Colonic mucosa (tissue), 4 donors: ENCODE measurements at places on chromosomes 4 and X. TPM values are rescaled to one million over a fixed set of nuclear protein-coding genes. Genes with fewer than 3 reads are reported as not detected.

- DNase-seq = no peak
Observed at GRCh38 chrX:66677430-66677829, 38.6 kb upstream of the EDA2R start.

DNA sequence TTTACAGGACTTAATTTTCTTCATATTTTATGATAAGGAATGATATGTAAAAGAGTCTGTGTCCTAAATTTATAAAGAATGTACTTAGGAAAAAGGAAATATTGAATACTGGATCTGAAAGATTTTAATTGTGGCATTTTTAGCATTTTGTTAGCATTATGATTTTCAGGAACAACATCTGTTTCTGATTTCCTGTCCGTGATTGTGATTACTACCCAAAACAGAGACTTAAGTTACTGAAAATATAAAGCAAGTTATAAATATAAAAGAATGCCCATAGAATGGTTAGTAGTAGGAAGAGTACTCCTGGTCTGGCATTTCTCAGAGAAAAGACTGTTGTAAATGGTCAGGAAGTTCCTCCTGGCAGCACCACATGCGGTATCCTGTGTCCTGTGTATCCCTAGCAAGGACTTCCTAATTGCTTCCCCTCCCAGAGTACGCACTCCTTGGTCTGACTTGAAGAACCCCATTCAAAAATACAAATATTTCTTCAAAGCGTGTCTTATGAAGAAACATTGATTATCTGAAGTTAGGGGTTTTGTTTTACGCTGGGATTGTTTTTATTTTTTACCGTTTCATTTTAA lies 88.9 kb downstream of the RS1 start:
- no peak for DNase-seq

DNA sequence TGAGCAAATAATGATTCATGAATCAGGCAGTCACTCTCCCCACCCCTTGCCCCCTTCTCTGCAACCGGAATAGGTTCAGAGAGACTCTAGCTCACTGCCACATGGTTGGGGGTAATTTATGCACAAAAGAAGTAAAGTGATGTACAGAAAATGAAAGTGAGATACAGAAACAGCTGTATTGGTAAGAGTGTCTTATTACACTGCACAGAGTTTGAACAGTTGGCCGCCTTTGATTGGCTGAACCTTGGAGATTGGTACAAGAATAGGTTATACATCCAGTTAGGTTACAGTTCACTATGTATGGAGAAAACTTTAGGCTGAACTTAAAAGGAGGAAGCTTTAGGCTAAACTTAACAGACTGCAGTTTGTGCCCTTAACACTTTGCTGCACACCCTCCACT lies 34.6 kb upstream of the DIAPH2 start:
- DNase-seq = no peak

Gene BCORL1
- total RNA-seq = 14.4 TPM

Gene AR
- total RNA-seq = 0.67 TPM

DNA sequence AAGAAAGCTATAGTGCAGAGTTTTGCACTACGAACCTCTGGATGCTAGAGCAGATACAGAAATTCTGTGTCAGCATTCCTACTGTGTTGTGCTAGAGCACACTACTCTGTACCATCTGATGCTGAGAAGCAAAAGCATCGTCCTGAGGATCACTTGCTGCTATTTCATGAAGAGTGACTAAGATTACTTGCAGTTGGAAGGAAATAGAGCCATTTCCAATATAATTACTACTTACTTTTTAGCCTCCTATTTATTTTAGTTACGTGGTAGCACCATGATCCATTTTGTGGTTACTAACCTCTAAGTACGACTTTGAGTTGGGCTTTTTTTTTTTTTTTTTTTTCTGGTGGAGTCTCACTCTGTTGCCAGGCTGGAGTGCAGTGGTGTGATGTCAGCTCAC lies 226.7 kb downstream of the PALLD start:
- DNase-seq = no peak

Gene MAOA
- total RNA-seq = 307 TPM

- no peak for DNase-seq
Observed at GRCh38 chrX:106450405-106450804, 161.4 kb upstream of the RADX start.

DNA sequence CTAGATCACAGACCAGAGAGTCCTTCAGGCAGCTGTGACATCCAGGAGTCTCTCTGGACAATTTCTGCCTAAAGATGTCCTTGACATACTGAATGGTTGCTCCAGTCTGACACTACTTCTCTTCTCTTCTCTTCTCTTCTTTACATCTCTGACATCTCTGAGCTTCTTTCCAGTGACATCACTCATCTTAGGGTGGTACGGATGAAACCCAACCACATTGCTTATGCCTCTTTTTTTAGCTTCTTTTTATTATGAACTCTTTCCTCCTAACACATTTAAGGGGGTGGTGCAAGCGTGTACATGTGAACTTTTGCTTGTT lies 39.4 kb upstream of the IRF2 start:
- DNase-seq = no peak

Gene TMPRSS11F
- total RNA-seq = not detected

DNA sequence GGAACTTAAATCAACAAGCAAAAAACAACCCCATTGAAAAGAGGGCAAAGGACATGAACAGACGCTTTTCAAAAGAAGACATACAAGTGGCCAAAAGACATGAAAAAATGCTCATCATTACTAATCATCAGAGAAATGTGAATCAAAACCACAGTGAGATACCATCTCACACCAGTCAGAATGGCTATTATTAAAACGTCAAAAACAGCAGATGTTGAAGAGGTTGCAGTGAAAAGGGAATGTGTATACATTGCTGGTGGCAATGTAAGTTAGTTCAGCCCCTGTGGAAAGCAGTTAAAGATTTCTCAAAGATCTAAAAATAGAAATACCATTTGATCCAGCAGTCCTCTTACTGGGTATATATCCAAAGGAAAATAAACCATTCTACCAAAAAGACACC lies 22.6 kb downstream of the RTL9 start:
- DNase-seq = no peak

Gene CT83
- not detected for total RNA-seq

DNA sequence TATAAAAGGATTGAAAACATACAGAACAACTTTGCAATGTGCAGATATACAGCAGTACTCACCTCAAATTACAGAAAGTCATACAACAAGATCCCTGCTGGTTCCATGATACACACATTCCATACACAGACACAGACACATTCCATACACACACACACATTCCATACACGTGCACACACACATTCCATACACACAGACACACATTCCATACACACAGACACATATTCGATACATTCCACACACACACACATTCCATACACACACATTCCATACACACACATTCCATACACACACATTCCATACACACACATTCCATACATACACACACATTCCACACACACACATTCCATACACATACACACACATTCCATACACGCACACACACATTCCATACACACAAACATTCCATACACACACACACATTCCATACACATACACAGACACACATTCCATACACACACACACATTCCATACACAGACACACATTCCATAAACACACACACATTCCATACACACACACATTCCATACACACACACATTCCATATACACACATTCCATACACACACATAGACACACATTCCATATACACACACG lies 13.7 kb downstream of the LINC00632 start:
- DNase-seq = no peak

DNA sequence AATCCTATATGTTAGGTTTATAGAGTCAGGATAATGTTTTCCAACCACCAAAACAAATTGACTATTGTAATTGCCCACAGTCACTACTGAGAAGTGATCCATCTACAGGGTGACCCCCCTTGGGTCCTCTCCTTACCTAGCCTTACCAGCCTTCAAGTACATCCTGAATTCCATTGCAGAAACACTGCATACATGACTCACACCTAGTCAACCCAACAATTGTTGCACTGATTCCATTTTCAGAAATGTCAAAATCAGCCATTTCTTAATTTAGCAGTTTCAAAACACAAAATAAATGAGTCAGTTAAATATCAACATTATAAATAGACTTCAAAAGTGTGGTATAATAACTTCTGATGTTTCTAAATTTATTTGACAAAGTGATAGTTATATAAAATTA lies 106.3 kb upstream of the TNIP3 start:
- no peak for DNase-seq

GRCh38 chrX:53116101-53116500 lies 22.2 kb downstream of the KANTR start:
- no peak for DNase-seq

- peak; percentile 49 for DNase-seq
Observed at GRCh38 chr4:16123356-16124084, 39.7 kb upstream of the PROM1 start.

- DNase-seq = no peak
Observed at GRCh38 chrX:63855896-63856295, 70.9 kb upstream of the ARHGEF9 start.

Gene ANXA3
- 59.2 TPM for total RNA-seq

Gene TMEM184C
- 36.4 TPM for total RNA-seq

DNA sequence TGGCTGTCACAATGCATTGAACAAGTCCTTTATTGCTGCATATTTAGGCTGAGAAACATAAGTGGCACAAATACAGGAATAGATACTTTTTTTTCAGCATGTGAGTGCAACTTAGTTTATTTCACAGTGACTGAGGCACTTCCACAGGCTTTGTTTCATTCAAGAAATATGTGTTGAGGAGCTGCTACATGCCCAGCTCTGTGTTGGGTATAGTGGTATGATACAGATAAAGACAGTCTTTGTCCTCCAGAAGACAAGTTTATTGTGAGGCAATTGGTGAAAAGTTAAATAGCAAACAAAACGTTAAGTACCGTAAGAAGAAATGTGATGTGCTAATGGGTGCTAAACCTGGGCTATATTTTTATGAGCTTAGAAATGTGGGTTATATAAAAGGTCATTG lies 186.4 kb downstream of the SPRY1 start:
- no peak for DNase-seq

DNA sequence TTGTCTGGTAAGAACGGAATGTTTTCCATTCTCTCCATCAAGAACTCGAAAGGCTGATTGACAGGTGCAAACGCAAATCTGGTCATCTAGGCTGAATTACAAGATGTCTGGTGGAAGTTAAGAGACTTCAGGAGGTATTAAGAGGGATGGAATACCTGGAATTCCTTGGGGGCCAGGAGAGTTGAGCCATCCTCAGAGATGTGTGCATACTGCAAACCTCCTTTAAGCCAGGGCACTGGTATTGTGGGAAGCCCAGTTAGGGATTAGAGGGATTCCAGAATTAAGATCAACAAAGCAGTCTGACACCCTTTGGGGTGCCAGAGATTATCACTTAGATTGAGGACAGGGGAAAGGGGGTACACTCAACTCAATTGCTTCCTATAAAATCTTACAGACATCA lies 151.4 kb downstream of the VCX3A start:
- DNase-seq = no peak

GRCh38 chr4:151169900-151170299 lies 70.5 kb downstream of the RPS3A start:
- DNase-seq = no peak

Gene HMGN5
- 7.5 TPM for total RNA-seq

GRCh38 chrX:153612413-153612812 lies 13.5 kb upstream of the CCNQ start:
- DNase-seq = no peak

DNA sequence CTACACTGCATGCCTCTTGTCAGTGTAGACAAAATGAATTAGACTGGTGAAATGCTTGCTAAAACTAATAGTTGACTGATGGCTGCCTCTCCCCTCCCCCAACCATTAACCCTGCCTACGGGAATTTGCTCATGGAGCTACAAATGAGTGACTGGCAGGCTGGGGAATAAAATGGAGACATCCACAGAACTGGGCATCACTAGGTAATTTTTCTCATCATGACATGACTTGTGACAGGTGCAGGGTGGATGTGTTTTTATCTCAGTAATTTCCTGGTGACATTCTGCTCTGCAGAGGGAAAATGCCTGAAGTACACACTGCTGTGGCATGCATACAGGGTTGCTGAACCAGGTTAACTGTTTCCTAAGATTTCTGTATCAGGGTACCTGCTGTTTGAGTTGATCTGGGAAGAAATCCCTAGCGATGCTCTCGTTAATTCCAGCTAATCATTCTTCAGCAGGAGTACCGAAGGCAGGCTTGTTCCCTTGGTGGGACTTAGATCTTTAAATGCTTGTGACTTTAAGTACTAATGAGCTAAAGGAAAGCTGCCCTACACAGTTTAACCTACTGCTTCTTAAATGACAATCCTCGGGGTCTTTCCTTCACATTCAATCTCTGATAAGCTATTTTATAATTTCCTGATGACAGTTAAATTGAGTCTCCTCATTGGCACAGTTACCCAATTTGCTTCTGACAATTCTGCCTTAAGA lies 376.3 kb upstream of the LCORL start:
- no peak for DNase-seq

Gene SYTL4
- total RNA-seq = 30.7 TPM

- no peak for DNase-seq
Observed at GRCh38 chr4:22179124-22179874, 230.7 kb upstream of the KCNIP4 start.

GRCh38 chrX:101482296-101482695 lies 3.0 kb upstream of the ARMCX4 start:
- DNase-seq = no peak

Gene IQSEC2
- 23.1 TPM for total RNA-seq

- DNase-seq = no peak
Observed at GRCh38 chr4:124973716-124974115, 261.2 kb upstream of the ANKRD50 start.

Gene TRPC3
- total RNA-seq = 0.15 TPM

DNA sequence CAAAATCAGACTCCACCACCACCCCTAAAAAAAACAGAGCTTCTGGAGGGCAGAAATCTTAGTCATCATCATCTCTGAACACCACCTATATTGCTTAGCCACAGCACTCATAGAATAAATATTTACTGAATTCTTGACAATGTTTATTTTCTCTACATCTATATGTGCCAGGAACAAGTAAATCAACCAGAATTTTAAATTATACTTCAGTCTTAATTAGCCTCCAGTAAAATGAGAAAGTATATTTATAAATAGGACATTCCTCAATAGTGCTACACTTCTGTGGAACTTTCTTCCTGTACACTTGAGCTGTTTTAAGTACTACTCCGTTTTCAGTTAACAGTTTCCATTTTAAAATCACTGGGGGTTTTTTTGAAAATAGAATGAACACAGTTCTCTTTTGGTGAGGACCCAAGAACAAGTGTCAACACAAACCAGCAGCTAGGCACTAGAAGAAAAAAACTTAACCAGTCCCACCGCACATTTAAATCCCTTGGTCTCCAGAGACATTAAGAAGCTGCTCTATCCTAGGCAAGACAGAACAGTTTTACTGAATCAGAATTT lies 25.5 kb downstream of the SMIM14 start:
- no peak for DNase-seq

- DNase-seq = no peak
Observed at GRCh38 chr4:68416591-68416990, 30.7 kb upstream of the TMPRSS11E start.

GRCh38 chr4:4334798-4335520 lies 44.9 kb downstream of the ZBTB49 start:
- DNase-seq = peak; percentile 68

- DNase-seq = no peak
Observed at GRCh38 chr4:3184725-3185124, 64.2 kb upstream of the MSANTD1 start.

Gene SLC7A11
- total RNA-seq = 3.8 TPM

GRCh38 chrX:121030083-121030482 lies 17.3 kb upstream of the GLUD2 start:
- DNase-seq = no peak

GRCh38 chr4:113407409-113407808 lies 354.1 kb downstream of the CAMK2D start:
- DNase-seq = no peak

Gene ANKRD50
- total RNA-seq = 7.1 TPM

- no peak for DNase-seq
Observed at GRCh38 chrX:81238166-81238565, 36.3 kb downstream of the SH3BGRL start.

GRCh38 chr4:17492058-17492741 lies 19.7 kb downstream of the QDPR start:
- DNase-seq = no peak
